ENCODE measurements at places on chromosomes 4 and X.

GRCh38 chrX:138519296-138519695, 192.2 kb downstream of the FGF13 start:
- DNase-seq: no peak

GRCh38 chr4:99219479-99219878, 433 bp upstream of the ADH6 start:
- DNase-seq: no peak

GRCh38 chrX:111352424-111352823, 59.6 kb downstream of the DCX start:
- DNase-seq: no peak

- no peak for DNase-seq
These were observed 377.8 kb downstream of the KLHL4 start for GRCh38 chrX:87895421-87895820.

DNA sequence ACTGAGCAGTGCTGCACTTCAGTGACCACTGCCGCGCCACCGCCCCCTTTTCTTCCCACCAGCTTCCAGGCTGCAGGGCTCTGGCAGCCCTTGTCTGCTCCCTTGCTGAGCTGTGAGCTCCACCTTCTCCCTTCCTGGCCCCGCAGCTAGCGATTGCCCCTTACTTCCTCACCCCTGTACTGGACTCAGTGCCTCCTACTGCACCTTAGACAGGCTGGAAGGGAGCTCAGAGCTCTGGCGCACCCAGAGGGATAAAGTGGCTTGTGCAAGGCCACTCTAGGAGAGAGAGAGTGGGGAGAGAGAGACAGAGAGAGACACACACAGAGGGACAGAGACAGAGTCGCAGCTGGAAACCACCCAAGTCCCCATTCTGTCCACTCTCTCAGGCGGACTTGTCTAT, 6.0 kb downstream of the RASL11B start:
- no peak for DNase-seq

- DNase-seq: no peak
These were observed 271.9 kb upstream of the GRID2 start for GRCh38 chr4:92031825-92032224.

DNA sequence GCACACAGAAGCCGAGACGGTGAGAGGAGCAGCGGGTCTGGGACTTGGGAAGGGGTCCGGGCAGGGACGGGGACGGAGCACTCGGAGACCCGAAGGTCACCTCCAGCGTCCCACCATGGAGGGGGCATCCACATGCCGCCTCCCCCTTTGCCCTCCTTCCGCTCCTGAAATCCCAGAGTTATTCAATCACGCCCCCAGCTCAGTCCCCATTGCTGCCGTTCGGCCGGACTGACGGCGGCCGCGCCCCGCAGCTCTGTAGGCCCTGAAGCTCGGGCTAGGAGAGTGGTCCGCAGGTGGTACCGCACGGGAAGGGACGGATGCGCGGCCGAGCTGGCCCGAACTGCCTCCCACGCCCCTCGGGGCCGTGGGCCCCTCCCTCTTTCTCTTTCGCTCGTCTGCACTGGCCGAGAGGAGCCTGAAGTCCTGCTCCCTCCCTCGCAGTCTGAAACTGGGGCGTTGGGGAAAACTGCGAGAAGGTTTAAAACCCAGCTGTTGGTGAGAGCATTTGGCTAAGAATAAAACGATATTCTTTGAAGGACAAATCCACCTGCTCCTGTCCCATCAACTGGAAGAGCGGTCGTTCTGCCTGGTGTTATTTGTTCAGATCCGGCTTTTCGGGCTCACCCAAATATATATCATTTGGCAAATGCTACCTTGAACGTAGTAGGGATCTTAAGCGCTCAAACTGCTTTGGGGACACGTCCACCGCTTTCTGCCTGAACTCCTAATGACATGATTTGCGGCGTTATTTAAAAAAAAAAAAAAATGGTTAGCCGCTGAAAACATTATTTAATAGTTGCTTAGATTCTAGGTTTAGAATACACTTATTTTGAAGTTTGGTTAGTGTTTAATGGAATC, 719 bp downstream of the USO1 start:
- peak; percentile 36 for DNase-seq

DNA sequence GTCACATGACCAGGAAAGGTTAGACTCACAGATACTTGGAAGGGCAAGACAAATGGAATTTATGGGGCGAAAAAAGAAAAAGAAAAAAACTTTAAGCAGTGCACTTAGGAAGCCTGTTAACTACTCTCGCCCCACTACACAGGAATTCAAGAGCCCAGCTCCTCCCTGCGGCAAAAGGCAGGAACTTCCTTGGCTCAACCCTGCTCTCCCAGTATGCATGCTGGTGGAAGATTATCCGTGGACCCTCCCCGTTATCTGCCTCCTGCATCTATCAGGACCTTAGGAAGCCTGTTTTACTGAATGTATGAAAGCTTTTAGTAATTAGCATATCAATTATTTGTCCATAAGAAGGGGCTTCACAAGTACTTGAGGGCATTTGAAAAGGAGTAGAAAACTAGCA, 40.1 kb upstream of the RPA4 start:
- DNase-seq: no peak
